ENCODE measurements at places on chromosomes 7 and 10.

DNA sequence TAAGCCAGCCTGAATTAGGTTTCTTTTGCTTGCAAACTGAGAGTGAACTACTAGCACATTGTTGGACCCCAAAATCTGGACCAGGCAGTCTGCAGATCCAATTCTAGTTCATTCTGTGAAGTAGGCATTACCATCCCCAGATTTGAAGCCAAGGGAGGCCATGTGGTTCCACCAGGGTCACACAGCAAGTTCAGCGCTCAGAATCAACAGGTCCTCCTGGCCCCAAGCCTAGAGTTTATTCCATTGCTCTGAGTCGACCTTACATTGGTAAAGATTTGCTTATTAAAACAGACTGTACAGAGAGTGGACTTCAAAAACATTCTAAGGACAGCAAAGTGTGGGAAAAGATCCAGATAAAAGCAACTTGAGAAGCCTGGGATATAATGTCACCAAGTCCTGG lies 50.9 kb downstream of the AFAP1L2 start:
- no peak for DNase-seq

DNA sequence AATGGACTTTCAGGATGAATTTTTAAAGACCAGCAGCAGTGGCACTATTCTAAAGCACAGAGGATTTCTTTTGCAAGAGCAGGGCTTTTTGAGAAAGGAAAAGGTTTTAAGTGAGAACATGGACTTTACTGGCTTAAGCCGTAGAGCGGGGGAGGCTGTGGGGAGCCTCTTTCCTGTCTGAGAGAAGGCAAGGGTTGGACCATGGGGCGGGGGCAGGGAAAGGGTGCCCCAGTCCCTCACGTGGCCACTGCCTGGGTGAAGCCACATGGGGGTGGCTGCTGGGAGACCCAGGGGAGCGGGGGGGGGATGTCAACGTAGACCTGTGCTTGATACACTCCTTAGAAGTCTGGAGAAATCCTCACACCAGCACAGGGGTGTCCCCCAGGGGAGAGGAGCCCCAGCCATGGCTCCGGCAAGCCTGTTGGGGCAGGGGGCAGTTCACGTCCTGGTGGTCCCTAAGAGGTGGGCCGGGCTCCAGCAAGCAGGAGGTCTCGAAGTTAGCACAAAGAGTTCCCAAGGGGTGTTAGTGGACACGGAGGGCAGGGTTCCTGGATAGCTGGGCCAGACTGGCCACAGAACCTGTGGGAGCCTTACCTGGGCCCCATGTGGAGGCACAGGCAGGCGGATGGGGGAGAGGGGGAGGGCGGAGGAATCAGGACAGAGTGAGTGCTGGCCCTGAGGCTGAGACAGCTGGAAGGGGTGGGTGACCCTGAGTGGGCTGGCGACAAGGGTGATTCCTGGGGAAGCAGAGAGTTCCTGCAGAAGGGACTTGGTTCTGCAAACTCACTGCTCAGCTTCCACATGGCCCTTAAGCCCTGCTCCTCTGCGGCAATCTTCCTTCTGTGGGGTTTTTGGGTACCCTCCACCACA lies 36.9 kb upstream of the ELFN1 start:
- no peak for DNase-seq

DNA sequence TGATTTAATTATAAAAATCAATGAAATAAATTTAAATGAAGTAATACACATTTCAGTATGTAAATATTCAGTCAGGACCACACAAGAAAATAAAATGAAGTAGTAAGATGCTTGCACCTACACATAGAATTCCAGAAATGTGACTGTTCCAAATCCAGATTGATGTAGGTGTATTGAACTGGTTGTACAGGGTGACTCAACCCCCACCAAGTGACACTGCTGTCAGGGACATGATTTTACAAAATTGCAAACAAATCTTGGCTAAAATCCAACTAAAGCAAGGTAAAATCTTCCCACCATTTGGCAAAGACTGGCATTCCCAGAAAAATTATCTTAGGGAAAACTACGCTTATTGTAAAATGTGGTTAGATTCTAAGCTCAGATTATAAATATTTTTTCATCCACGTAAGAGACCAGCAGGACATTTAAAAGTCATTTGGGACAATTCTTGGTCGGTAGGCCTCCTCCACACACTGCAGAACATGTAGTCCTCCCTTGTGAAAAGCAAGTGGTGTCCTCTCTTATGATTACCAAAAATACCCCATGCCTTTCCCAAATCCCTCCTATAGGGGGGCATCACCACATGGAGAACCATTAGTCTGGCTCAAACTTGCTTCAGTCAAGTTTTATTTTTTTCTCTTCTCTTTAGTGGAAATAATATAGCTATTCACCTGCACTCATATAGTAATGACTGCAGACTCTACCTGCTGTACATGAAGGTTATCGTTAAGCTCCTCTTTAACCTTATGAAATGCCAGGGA lies 287.1 kb upstream of the SMIM30 start:
- no peak for DNase-seq

DNA sequence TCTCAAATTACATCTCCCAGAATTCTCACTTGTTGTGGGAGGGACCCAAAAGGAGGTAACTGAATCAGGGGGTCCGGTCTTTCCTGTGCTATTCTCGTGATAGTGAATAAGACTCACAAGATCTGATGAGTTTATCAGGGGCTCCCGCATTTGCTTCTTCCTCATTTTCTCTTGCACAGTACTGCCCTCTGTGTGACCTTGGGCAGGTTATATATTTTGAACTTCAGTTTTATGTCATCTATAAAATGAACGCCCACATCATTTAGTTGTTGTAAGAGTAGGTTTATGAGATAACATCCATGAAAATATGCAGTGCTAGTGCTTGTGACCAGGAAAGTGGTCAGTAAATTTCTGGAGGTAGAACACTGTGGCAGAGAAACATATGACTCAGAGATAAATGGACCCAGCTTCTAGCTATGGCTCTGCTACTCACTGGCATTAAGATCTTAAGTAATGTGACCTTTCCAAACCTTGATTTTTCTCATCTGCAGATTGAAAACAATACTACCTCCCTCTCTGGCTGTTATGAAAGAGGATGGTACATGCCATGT lies 44.3 kb downstream of the SCRN1 start:
- no peak for DNase-seq

- DNase-seq, result no peak
These were observed 151.0 kb downstream of the PLPP4 start for GRCh38 chr10:120607710-120608703.

DNA sequence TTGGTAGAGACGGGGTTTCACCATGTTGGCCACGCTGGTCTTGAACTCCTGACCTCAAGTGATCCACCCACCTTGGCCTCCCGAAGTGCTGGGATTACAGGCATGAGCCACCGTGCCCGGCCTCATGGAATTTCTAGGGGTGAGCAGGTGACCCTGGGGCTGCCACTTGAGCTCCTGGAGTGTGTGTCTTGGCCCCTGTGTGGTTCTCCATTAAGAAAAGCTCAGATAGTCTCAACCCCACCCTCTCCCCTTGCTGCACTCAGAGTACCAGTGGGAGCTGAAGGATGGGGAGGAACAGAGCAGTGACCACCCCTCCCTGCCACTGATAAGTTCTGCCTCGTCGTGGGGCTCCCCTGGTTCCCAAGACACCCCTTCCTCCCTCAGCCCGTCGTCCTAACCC lies 45.3 kb downstream of the RCC1L start:
- DNase-seq, result no peak

Measured in NCI-H2029 (cell line).